A172 (cell line): ENCODE measurements at places on chromosomes 12 and 14.

- DNase-seq = no peak
These were observed 65.6 kb downstream of the CCDC88C start for GRCh38 chr14:91352053-91352452.

GRCh38 chr12:131370321-131370720 lies 340.6 kb upstream of the SFSWAP start:
- DNase-seq = no peak

- DNase-seq = no peak
These were observed 63.2 kb downstream of the KLHL28 start for GRCh38 chr14:44898551-44898950.

DNA sequence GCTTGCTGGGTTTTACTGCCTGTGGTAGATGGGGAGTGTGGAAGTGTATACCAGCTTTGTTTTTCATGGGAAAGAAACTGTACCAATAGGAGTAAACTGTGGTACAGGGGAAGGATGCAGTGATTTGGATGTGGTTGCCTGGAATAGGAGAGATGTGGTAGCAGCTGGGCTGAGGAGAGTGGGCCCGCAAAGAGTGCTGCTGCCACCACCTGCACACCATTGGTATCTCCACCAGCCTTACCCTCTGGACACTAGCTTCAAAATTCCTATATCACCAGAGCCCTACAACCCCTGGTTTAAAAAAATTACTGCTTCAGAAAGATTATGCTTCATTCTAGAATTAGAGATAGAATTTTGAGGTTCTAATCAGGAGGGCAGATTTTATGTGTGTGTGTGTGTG lies 53.6 kb downstream of the AKAP6 start:
- DNase-seq = peak; percentile 16

GRCh38 chr14:90213099-90213748 lies 43.1 kb upstream of the PSMC1 start:
- DNase-seq = no peak

GRCh38 chr14:75289840-75290388 lies 11.3 kb downstream of the FOS start:
- DNase-seq = no peak

GRCh38 chr14:90288651-90289355 lies 32.5 kb downstream of the PSMC1 start:
- DNase-seq = no peak
